ENCODE measurements at places on chromosomes 5 and 9.
A peak's percentile ranks its signal among the peaks of the same experiment; 100 is the strongest.

DNA sequence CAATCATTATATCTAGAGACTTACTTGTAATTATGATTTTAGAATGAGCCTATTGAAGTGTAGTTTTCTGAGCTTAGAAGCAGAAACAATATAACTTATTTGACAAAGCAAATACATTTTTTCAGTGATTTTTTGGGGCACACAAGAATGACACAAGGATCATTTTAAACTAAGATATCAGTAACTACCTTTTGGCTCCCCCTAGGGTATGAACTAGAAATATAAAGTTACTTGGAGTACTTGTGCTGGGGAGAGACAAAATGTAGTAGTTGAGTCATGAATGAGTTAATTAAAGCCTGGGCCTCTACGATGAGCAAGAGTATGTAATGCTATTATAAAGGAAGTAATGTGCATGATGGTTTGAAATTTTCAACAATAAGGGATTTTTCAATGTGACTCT, 1244.1 kb upstream of the ACO1 start:
- no peak for DNase-seq

DNA sequence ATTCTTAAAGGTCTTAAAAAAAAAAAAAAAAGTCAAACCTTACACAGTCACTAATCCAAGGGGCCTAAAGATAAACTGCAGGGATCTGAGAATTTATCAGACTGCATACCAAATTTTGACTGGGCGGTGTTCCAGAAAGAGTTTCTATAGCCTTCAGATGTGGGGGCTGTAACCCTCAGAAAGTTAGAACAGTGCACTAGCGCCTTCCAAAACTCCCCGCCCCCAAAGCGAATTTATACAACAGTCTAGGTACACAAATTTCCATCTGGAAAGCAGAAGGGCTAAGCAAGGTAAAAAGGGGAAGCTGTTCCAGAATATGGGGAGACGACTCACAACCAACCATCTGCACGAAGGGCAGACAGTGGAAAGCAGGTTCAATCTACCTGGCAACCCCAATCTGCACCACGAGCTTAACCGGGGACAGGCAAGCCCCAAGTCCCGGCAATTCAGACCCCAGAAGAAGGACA, 813 bp downstream of the ERMP1 start:
- DNase-seq: no peak

GRCh38 chr5:168291964-168292785, 730 bp downstream of the WWC1 start:
- no peak for DNase-seq

- DNase-seq: peak; percentile 78
Observed at GRCh38 chr9:130701059-130702022, 7.8 kb downstream of the EXOSC2 start.

- no peak for DNase-seq
Observed at GRCh38 chr5:14505310-14506139, 76.1 kb upstream of the OTULINL start.

DNA sequence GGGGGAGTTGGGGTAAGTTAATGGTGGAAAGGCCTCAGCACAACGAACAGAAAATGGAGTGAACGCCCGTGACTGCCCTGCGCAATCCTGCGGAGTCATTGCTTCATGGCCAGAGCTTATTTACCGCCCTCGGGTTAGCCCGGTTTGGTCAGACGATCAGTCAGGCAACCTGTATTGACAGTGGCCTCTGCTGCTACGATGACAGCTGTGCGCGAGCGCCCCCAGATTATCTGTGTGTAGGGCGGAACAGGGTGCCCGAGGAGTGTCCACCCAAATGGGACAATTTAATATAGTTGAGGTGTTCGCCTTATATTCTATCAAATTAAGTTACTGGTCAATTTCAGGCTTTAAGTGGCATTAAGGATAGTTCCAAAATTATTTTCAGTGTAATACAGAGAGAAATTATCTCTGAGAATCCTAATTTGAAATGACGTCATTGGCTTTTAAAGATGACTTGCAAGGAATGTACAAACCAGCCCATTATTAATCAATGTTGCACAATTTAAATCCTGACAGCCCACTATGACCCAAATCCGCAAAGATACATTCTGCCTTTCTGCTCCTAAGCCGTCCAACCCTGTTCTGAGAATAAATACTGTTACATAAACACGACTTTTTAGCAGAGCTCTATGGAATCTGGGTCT, 879 bp upstream of the UBQLN1 start:
- peak; percentile 88 for DNase-seq

GRCh38 chr9:87898151-87898550, 15.5 kb downstream of the SPATA31E1 start:
- DNase-seq: no peak

DNA sequence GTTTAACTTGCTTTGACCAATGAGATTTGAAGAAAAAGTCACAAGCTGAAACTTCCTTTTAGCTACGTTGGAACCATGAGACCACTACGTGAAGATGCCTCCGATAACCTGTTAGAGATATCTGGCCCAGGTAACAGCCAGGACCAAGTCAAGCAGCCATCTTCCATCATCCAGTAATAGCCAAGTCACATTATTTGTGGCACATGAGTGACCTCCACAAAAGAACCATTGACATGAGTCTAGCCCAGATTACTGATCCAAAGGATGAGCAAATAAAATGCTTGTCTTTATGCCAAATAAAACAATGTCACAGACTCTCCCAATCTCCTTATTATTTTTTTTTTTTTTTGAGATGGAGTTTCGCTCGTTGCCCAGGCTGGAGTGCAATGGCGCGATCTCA, 1.6 kb downstream of the DEPDC1B start:
- DNase-seq: no peak

DNA sequence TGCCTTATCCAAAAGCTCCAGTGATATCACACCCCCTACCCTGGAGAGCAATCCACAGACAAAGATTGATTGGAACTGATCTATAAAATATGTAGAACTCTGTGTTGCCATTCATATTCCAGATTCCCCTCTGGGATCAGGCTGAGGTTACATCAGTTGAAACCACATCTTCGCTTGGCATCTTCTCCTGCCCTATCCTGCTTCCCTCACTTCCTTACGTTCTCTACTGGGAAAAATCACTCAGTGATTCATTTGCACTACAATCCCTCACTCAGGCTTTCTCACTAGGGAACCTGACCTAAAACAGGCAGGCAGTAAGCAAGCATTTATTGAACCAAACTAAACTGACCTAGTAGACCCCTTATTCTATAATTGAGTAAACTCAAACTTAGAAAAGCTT, 111.7 kb downstream of the ESM1 start:
- no peak for DNase-seq

- DNase-seq: no peak
Observed at GRCh38 chr5:144142139-144142823, 28.2 kb downstream of the YIPF5 start.

- DNase-seq: no peak
Observed at GRCh38 chr5:143938230-143938629, 126.3 kb downstream of the HMHB1 start.

DNA sequence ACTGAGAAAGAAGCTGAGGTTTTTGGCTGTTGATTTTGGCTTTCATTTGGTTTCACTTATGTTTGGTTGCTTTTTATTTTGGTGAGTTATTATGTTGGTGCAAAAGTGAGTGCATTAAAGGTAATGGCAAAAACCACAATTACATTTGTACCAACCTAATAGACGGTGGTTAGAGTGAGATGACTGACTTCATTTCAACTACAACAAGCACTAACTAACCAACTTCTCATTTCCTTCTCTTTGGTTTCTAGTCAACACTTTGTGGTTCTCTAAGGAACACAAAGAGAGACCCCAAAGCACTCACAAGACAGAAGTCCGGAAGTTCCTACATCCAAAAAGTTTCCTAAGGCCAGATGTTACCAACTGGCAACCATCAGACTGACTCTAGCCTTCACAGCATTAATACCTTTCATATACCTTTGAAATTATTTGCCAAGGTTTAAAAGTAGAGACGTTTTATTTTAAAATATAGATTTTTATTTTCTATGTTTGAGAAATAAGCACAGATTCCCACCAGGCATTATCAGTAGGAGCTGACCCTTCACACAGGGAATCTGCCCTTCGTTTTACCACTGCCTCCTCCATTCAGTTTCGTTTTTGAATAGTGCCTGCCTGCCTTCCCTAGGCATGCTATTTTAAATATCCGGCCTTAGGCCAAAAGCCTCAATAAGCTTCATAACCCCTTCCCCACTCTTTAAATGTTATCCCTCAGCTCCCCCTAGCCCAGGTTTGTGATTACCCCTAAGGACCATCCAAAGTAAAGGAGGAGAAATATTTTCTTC, 301.1 kb upstream of the PTGER4 start:
- DNase-seq: no peak

GRCh38 chr5:60700416-60700757, 421 bp upstream of the DEPDC1B start:
- DNase-seq: no peak

DNA sequence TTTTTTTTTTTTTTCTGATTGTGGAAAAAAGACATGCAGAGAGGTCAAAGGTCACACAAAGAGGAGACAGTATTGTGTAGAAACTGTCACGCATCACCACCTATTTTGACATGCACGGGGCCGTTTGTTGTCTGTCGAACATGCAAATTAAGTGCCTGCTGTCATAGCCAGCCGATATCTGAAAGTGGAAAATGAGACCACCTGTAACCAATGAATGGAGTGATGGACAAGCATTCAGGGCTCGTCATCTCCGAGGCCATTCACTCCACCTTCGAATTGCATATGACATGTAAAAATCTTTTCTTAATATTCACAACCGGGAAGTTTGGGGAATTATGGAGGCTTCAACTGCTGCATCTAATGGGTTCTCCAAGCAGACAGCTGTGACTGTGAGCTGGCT, 512.2 kb upstream of the ADAMTS16 start:
- DNase-seq: no peak

GRCh38 chr9:128192601-128193371, 1.4 kb upstream of the CIZ1 start:
- DNase-seq: peak; percentile 86

- peak; percentile 83 for DNase-seq
Observed at GRCh38 chr9:73132034-73132776, 19.5 kb upstream of the ANXA1 start.

- DNase-seq: no peak
Observed at GRCh38 chr9:130635721-130636647, 28.4 kb upstream of the PRDM12 start.

DNA sequence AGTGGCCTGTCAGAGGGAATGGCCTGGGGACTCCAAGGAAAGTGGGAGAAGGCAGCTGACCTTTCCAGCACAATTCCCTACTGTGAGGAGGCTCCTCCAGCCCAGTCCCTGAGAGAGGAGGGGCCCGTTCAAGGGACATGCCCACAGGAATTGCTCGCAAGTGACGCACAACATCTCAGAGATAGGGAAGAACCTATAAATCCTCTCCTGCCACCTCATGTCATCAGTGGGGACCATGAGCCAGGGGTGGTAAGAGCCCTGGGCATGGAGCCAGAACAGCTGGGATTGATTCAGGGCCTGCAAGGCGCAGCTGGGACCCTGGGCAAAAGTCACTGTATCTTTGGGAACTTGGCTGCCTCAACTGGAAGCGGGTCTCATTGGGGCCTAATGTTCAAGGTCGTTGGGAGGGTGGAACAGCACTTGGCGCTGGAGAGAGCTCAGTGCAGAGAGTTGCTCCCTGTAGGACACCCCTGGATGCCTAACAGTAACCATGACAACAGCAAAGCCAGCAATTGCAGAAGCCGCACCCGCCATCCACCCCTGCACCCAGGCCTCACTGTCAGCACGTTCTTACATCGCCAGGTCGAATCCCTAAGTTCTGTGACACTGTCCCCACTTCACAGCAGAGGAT, 41.3 kb upstream of the ORM1 start:
- DNase-seq: no peak
